ENCODE measurements at places on chromosomes 5 and 9.

DNA sequence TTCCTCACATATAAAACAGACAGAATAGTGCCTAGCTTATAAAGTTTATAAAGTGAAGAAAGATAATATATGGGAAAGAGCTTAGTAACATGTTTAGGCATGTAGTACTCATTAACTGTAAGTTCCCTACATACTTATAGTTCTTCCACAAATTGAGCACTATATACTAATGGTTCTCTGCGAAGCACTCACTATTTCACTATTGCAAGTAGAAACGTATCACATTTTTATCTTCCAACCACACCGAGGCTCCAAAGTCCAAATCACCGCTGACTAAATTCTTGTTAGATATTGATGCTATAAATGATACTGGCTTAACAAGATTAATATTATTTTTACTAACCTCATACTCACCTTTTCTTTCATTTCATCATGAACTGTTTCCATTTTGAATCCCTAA, 61.0 kb downstream of the FBXW11 start:
- DNase-seq, result no peak

DNA sequence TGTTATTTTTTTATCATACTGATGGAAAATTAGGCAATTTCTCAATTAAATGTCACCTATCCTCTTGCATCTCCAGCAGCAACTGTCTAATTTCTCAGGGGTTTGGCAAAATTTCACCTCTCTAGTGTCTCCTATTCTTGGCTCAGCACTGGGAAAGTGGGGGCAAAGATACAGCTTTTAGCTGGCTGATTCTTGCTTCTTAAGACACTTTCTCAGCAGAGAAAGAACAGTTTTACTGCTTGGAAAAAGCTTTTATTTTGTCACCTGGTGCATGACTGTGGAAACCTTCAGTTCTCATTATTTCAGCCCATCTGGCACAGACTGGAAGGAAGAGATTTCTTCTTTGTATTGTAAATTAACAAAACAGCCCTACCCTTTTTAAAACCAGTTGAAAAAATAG, 283.6 kb upstream of the SGCD start:
- DNase-seq, result no peak

DNA sequence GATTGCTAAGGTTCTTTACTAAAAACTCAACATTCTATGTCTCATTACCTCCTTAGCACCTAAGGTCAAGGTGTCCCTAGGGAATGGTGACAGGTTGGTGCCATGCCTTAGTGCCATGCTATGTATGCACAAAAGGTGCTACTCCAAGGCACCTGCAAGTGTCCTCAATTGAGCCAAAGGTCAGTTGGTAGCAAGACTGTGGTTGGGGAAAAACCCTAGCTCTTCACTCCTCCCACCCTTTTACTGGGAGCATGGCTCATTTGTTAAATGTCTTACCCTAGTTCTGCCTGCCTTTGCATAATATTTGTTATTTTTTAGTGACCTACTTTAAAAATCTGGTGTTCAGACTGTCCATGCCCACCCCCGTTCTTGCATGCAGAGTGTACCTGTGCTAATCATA, 17.0 kb downstream of the ACO1 start:
- no peak for DNase-seq

- DNase-seq, result no peak
These were observed 5.7 kb downstream of the CCDC69 start for GRCh38 chr5:151218177-151218576.

- DNase-seq, result no peak
These were observed 87.8 kb downstream of the ZNF618 start for GRCh38 chr9:113963696-113964494.

GRCh38 chr9:85108229-85108628, 438.7 kb downstream of the NTRK2 start:
- DNase-seq, result no peak

GRCh38 chr9:128102861-128103588, 24.5 kb downstream of the PTGES2 start:
- DNase-seq, result no peak

- DNase-seq, result no peak
These were observed 65.4 kb upstream of the ERCC6L2 start for GRCh38 chr9:95810133-95810532.

DNA sequence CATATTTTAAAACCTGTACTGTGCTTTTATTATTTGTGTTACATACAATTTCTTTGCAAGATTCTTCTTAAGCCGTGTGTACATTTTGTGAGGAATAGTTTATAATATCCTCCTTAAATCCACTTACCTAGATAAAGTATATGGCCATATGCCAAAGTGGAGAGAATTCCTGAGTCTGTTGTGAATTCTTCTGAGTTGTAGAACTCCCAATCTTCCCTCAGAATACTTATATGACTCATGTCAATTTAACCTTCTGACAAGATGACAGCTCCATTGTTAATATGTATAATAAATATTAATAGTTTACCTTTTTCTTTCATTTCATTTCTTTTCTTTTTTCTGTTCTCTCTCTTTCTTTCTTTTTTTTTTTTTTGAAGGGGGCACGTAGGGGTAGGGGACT, 6.0 kb upstream of the RICTOR start:
- no peak for DNase-seq

Measured in activated T-cell treated with anti-CD3 and anti-CD28 coated beads, Interleukin-2, amount 50 U/mL, for 1 hour (primary cell).